Activated CD4-positive, alpha-beta T cell treated with anti-CD3 and anti-CD28 coated beads, Interleukin-2, amount 10 ng/mL, durations not matched to agents 7 days and 5 days (primary cell): ENCODE measurements at places on chromosomes 13 and 19. TPM values are rescaled to one million over a fixed set of nuclear protein-coding genes. Genes with fewer than 3 reads are reported as not detected.

GRCh38 chr19:18157465-18158063 lies 4.6 kb downstream of the PIK3R2 start:
- DNase-seq, result no peak

DNA sequence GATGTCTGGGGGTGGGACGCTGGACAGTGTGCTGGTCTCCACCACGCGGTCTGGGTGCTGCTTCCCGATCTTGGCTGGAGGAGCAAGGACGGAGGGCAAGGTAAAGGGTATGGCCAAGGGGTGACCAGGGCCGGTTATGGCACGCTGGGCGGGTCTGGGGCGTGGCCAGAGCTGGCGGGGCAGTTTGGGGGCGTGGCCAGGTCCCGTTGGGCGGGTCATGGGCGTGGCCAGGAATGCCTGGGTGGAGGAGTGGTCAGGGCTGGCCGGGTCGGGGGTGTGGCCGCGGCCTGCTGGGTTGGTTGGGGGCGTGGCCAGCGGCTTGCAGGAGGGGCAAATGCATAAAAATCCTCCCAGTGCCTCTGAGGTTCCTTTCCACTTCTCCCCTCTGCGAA lies 19.2 kb downstream of the GPX4 start:
- DNase-seq, result peak; percentile 32

DNA sequence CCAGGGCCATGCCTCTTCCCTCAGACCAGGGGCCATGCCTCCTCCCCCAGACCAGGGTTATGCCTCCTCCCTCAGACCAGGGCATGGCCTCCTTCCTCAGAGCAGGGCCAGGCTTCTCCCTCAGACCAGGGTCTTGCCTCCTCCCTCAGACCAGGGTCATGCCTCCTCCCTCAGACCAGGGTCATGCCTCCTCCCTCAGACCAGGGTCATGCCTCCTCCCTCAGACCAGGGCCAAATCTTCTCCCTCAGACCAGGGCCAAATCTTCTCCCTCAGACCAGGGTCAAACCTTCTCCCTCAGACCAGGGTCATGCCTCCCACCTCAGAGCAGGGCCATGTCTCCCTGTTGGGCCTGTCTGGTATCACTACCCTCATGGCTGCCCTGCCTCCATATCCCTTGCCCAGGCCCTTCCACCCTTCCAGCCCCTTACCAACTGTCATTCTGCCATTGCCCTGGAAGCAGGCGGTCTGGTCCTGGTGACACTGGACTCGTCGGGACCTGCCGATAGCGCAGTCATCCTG lies 4.2 kb downstream of the LYPD5 start:
- DNase-seq, result no peak

GRCh38 chr19:8233370-8233769 lies 24.2 kb downstream of the CERS4 start:
- no peak for DNase-seq

GRCh38 chr13:104473936-104474335 lies 1407.7 kb upstream of the SLC10A2 start:
- no peak for DNase-seq

DNA sequence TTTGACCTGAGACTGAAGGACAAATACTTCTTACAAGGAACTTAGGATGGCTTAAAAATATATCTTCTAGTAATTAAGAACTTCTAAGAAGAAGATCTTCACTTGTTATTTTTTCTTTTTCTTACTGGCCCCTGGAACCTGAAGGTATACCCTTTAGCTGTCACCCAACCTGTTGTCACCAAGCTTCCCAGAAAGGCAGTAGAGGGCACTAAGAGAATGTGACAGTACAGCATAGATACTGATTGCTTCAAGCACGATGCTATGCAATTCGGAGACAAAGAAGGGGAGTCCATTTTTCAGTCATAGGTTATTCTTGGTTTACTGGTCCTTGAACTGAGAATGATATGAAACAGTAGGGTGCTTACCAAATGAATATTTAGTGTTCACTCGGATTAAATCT lies 208.3 kb upstream of the PCDH9 start:
- DNase-seq, result no peak

- no peak for DNase-seq
These were observed 88.4 kb downstream of the RXFP2 start for GRCh38 chr13:31827707-31828106.

DNA sequence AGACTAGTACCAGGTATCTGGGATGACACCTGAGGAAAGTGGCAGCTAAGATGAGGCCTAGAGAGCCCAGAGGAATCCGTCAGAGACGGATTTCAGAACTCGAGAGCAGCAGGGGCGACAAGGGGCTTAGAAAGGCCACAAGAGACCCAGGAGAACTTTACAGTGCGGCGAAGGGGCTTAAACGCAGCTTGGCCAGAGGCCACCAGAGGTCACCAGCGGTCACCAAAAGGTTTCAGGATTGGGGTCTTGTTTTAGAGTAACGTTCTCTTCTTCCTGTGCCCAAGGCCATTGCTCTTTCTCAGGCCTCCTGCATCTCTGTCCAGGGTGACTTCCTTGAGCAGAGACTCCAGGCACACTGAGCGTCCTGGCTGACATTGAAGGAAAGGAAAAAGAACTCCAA lies 2.2 kb downstream of the ZSCAN22 start:
- DNase-seq, result no peak

GRCh38 chr13:49240017-49240416 lies 7.7 kb upstream of the CDADC1 start:
- peak; percentile 57 for DNase-seq

- DNase-seq, result no peak
These were observed 280.8 kb downstream of the ABCC4 start for GRCh38 chr13:95020298-95020987.

DNA sequence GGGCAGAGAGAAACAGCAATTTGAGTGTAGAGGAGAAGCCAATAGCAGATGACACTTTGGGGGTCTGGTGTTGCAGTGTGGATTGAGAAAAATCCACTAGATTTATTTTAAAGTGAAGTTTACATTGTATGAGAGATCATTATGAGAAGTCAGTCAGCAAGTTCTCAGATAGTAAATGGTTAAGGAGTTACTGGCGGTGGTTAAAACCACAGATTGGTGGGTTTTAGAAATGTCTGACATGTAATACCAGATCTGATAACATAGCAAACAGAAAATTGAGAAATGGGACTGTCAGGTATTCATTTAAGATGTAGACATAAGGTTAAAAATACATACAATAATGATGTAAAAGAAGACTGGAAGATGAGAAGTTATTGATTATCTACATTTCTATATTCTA lies 7.2 kb downstream of the ABHD13 start:
- DNase-seq, result peak; percentile 20

GRCh38 chr13:66689037-66689619 lies 541.0 kb downstream of the PCDH9 start:
- no peak for DNase-seq

DNA sequence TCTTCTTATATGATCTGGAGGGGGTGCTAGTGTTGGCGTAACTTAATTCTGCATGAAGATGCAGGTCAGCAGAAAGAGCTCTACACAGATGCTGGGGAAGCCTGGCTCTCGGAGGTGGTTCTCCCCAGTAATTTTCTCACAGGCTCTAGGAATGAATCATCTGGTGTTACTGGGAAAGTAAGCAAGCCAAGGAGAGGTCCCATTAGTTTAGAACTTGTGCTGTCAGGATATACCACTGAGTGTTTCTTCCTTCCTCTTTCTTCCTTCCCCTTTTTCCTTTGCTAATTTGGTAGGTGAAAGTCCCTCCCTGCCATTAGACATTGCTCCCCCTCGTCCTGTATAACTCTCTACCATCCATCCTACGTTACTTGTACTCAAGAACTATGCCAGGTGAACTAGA lies 68.3 kb downstream of the ATP8A2 start:
- no peak for DNase-seq

DNA sequence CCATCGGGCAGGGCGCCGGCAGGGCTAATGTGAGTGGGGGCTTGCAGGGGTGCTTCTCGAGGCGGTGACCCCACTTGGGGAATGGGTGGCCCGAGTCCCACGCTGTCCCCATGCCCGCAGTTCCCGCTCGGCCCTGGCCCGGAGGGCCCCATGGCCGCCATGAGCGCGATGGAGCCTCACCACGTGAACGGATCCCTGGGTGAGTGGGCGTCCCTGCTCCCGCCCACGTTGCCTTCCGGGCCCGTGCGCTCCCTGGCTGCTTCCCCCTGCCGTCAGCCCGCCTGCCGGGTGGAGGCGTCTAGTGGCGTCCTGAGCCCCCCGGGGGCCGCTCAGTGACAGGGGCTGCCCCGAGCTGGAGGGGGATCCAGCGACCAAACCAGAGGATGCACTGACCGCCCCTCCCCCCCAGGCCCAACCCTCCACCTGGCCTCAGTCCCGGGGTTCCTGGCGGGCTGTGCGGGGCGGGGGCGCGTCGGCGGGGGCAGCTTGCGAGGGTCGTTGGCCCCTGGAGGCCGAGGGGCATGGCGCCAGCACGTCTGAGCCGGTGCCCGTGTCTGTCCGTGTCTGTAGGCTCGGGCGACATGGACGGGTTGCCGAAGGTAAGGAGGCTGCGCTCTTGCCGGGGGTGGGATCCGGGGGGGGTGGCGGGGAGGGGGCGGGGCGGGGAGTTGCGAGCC lies 4.8 kb downstream of the ISYNA1 start:
- no peak for DNase-seq

DNA sequence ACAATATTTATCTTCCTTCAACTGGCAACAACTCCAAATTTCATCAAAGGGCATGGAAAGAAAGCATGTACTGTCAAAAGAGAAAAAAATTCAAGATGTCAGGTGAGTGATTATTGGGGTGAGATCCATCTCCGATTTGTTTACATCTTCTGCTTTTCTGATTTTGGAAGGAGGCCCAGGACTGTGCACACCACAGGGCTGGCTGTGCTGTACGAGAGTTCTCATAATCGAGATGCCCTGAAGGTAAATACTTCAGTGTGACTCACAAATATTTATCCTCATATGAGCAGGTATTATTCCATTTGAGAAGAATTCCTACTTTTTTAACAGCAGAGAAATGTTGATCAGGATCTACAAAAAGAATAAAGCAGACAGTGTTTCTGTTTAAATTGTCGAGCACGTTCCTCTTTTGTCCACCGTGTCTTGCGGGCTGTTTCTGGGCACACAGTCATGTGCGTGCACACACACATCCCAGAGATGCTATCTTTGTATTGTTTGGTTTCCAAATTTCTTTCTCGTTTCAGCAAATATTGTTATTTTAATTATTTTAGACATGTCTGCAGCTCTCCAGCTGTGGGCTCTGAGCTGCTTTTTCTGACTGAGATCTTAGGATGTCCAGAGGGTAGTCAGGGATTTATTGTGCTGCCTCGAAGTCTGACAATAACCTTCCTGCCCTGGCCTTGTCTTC lies 103.8 kb downstream of the KL start:
- DNase-seq, result no peak

The ZNF135 gene
- total RNA-seq, result 1.1 TPM

The ZNF414 gene
- 47.3 TPM for total RNA-seq

The GNA15 gene
- 22.8 TPM for total RNA-seq

The FCAR gene
- total RNA-seq, result not detected

The CYP4F2 gene
- not detected for total RNA-seq
